ENCODE measurements at places on chromosomes 1 and 21.

DNA sequence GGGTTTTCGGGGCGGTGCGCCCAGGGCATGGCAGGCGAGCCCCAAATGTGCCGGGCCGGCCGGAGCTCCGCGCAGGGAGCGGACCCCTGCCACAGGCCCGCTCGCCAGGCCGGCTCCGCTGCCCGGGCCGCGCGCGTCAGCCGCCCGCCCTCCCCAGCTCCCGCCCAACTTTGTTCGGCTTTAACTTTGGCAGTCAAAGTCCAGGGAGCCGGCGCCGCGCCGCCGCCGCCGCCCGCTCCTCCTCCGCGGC, 488 bp downstream of the SLC35D1 start:
- DNase-seq = no peak

GRCh38 chr1:162029157-162029556, 5.5 kb upstream of the OLFML2B start:
- DNase-seq = no peak

- DNase-seq = peak; percentile 37
These were observed 19.4 kb downstream of the PLEKHO1 start for GRCh38 chr1:150168960-150169601.

DNA sequence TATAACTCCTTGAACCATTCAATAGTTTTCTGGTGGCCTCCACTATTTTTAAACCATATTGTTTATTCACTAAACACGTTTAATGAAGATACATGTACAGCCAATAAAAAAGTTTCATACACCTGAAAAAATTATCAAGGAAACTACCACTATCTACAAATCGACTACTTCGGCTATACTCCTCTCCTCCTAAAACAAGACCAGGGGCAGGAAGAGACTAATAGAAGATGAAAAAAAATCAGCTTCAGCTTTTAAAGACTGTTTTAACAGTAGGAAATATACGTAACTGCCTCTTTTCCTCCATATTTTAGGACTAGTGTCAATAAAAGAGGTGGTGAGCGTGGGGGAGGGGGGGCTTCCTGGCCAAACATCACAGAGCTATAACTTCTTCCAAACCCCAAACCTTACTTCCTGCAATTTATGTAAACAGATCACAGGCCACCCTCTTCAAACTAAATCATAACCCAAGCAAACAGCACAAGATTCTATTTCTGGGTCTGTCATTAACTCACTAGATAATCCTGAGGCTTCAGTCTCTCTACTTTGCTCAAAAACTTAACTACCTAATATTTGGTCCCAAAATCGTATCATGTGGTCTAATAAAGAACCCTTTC, 15.1 kb downstream of the FOXJ3 start:
- DNase-seq = peak; percentile 63

DNA sequence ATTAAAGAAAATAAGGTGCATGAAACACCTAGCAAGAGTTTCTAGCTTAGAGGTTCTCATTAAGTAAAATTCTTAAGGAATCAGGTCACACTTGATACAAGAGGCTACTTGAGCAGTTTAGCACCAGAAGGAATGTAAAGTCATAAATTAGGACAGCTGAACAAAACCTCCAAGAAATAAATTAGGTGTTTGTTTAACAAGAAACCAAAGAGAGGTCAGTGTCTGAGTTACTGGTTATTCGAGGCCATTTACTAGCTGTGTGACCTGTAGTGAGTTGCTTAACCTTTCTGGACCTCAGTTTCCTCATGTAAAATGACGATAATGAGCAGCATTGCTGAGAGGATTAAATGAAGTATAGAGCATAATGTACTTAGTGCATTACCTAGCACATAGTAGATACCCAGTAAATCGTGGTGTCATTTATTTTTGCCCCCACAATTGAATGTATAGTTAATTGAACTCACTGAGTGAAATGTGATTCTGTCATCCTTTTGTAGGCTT, 908 bp upstream of the ELK4 start:
- no peak for DNase-seq

DNA sequence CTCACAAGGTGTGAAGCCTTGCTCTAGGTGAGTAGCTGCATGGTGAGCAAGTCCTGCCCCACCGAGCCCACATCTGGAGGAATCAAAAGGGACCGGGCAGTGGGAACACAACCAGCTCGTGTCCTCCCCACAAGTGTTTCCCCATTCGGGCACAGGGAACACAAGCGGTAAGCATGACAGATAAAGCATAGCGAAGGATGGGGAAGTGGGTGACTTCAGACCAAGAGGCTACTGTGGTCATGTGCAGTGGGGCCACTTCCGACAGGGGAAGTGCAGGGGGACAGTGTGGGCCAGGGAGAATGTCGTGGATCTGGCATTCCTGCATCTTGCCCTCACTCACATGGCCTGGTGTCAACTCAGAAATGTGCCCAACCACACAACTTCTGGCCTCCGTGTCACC, 306.2 kb downstream of the FAM72C start:
- no peak for DNase-seq

DNA sequence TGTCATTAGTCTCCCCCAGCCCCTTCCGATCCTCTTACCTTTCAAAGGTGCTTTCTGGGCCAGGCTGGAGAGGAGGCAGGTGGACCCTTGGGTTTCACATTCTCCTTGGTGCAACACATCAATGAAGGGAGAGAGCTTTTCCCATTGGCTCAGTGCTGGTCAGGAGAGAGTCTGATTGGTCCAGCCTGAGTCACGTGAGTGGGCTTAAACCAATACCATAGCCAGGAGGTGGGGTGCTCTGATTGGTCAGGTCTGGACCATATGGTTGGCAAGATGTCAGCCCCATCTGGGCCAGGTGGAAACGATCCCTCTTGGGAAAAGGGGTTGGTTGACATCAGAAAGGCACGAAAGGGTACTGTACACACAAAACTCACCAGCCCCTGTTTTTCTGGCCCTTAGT, 44.8 kb upstream of the ABCG1 start:
- DNase-seq = no peak

DNA sequence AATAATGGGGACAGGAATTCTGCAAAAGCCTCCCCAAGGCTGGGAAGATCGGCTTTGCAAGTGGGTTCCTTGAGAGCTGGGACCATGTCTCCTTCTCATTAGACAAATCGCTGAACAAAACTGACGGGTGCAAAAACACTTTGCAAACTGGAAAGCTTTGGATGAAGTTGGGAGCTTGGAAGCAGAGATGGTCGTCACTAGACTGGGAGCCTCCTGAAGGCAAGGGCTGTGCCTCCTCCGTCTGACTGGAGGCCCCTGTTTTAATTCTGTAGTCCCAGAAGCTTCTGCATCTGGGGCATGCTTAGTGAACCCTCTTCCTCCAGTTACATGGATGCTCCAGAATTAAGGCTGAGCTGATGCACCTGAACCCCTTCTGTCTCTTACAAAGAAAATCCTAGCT, 82.3 kb upstream of the IFFO2 start:
- DNase-seq = no peak

DNA sequence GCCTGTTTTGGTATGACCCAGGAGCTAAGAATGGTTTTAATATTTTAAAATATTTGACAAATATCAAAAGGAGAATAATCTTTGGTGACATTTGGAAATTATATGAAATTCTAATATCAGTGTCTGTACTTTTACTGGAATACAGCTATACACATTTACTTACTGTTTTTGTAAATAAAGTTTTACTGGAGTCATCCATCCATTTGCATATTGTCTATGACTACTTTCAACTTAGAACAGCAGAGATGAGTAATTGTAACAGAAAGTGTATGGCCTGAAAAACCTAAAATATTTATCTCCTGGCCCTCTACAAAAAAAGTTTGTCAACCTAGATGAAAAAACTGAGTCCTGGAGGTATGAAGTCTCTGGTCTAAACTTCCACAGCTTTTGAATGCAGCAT, 5.8 kb upstream of the MAP3K7CL start:
- no peak for DNase-seq

DNA sequence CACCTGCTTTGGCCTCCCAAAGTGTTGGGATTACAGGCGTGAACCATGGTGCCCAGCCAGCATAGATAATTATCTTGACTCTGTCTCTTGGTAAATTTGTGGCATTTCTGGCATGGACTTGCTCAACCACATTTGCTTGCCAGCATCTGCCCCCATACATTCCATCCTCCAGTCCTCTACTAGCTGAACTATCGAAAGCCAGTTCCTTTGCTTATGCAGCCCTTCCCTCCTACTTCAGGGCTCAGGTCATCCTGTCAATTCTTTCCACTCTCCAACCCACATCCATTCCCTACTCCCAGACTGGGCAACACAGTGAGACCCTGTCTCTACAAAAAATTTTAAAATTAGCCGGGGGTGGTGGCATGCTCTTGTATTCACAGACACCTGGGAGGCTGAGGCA, 13.0 kb upstream of the UQCRHL start:
- no peak for DNase-seq

DNA sequence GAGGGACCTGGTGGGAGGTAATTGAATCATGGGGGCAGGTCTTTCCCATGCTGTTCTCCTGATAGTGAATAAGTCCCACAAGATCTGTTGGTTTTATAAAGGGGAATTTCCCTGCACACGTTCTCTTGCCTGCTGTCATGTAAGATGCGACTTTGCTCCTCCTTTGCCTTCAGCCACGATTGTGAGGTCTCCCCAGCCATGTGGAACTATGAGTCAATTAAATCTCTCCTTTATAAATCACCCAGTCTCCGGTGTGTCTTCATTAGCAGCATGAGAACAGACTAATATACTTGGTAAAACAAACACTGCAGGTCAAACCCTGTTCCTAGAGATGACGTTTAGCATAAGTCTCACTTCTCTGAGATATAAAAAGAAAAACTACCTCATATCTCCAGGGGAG, 148.3 kb downstream of the MATN1 start:
- no peak for DNase-seq

GRCh38 chr1:115118086-115118485, 28.8 kb upstream of the TSPAN2 start:
- DNase-seq = no peak

DNA sequence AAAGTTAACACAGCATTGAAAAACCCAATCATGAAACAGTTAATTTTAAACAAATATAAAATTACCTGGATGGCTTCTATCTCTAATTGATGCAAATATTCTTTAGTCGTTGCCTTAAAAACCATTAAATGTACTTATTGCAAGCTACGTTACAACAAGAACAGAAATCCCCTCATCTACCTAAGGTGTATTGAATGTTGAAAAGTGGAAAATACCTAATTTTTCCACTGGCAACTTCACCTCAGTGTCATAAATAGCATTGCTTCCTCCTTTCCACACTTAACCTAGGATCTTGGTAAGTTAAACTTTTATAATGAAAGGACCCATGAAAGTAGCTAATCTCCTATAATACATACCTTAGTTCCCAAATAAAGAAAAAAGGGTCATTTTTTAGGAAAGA, 5.4 kb downstream of the GADD45A start:
- DNase-seq = no peak

DNA sequence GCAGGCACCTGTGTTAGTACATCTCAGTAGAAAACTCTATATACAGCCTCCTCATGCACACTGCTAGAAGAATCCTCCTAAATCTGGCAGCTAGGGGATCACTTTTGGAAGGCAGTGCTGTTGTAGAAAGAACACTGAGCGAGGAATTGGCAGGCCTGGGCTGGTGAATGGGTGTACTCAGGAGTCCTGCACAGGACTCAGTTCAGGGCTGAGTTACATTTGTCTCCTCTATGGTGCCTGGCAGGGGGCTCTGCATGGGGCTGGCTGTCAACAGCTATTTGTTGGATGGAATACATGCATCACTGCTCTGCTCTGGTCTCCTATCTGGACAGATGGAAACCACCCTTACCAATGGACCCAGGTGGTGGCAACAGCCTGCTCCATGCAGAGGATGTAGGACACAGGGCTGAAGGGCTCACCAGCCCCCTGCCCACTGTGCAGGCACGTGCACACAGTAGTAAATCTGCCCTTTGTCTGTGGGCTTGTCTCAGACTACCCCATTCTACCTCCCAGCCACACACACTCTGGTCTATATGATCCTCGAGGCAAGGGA, 74.2 kb downstream of the LRIG2 start:
- no peak for DNase-seq

- DNase-seq = no peak
These were observed 112.9 kb upstream of the ZNF678 start for GRCh38 chr1:227450489-227450888.

DNA sequence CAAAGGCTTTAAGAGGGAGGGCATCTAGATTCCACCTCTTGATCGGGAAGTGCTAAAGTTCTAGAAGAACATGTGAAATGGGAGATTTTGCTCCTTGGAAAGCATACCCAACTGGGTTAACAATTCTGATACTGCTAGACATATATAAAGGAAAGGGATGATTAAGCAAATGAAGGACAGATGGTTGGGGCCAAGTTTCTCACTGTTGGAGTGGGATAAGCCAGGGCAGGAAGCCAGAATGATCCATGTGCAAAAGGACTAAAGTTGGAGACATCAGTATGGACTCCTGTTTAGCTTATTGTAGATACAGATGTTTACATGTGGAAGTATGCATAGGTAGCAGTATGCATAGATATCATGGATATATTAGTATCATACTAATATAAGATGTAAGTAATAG, 16.8 kb downstream of the PLA2G5 start:
- DNase-seq = no peak

GRCh38 chr1:10851024-10852013, 54.9 kb upstream of the CASZ1 start:
- no peak for DNase-seq

DNA sequence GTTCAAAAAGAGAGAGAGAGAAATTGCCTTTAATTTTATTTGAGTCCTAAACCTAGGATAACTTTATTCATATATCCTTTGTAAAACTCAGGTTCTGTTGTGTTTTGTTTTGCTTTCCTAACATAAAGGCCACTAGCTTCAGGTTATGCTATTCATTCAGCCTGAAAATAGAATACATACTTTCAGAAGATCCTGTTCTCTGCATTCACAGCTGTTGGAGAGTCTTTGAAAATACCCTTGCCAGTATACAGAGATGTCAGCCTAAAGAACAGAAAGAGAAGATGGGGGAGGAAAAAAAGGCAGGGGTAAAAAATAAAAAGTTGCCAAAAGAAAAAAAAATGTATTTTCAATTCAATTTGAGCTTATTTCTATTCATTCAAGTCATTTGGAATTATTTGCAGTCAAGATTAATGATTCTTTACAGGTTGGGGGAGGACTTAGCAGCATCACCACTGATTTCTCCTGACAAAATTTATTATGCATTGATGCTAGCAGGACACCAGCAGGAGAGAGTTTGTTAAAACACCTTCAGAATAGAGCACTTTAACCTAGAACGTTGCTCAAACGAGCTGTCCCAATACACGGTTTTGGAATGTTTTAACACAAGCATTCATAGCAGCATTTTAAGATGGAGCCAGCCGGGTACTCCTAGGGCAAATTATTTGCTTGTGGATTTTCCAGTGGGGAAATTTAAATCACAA, 318.5 kb downstream of the NTNG1 start:
- no peak for DNase-seq
